Kidney epithelial cell (primary cell): ENCODE measurements at places on chromosomes 7 and 10.

DNA sequence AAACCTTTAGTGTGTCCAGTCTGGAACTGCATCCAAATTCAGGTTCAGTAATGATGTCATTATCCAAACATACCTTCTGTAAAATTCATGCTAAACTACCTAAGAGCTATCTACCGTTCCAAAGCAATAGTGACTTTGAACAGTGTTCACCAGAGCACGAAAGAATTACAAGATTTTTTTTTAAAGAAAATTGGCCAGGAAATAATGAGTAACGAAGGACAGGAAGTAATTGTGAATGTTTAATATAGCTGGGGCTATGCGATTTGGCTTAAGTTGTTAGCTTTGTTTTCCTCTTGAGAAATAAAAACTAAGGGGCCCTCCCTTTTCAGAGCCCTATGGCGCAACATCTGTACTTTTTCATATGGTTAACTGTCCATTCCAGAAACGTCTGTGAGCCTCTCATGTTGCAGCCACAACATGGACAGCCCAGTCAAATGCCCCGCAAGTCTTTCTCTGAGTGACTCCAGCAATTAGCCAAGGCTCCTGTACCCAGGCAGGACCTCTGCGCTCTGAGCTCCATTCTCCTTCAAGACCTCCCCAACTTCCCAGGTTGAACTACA lies 694 bp upstream of the FAS start:
- DNase-seq = peak; percentile 54

GRCh38 chr10:119896061-119896655 lies 3.6 kb downstream of the SEC23IP start:
- DNase-seq = no peak

GRCh38 chr7:151964951-151965350 lies 8.7 kb downstream of the GALNTL5 start:
- DNase-seq = no peak

DNA sequence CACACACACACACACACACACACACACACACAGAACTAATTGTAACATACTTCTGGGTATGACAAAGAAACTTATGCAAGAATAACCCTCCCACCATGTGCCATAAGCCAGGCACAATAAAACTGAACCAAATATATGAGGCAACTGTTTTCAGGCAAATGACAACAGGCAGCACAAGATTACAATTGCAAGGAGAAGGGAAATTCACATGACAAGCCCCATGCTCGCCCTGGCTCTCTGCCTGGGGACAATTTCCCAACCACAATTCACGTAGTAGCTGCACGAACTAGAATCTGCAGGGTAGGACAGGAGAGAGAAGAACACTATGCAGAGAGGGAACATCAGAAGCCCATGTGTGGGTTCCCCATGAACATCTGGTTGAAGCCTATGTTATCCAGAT lies 143.3 kb downstream of the CALN1 start:
- no peak for DNase-seq

DNA sequence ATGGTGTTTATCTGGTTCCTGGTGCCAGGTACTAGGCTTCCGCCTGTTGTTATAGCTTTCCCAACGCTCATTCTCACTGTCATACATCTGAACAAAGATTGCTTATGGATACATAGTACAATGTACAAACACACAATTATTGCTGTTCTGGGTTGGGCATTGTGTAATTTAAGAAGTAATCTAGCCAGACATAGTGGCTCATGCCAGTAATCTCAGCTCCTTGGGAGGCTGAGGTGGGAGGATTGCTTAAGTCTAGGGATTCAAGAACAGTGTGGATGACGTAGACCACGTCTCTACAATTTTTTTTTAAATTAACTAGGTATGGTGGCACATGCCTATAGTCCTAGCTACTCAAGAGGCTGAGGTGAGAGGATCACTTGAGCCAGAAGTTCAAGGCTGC lies 9.3 kb upstream of the CROT start:
- DNase-seq = no peak

DNA sequence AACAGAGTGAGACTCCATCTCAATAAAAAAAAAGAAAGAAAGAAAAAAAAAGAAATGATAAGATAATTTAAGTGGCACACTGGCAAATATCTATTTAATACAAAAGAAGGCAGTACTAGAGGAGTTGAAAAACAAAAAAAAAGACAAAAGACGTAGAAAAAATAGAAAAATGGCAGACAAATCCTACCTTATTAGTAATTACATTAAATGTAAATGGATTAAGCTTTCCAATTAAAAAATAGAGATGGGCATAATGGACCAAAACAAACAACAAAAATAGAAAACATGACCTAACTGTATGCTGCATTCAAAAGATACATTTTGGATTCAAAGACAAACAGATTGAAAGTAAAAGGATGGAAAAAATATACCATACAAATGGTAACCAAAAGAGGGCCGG lies 5.3 kb upstream of the PARP12 start:
- no peak for DNase-seq

- DNase-seq = peak; percentile 95
These were observed 40.9 kb upstream of the MET start for GRCh38 chr7:116630932-116631671.

- no peak for DNase-seq
These were observed 45.2 kb upstream of the EBF3 start for GRCh38 chr10:130009228-130009627.

GRCh38 chr10:27134371-27134770 lies 19.8 kb downstream of the YME1L1 start:
- DNase-seq = no peak
